H7 (cell line): ENCODE measurements at places on chromosomes 7 and 10.

- DNase-seq, result no peak
Measured at GRCh38 chr7:135690566-135690965, 28.3 kb downstream of the STMP1 start.

GRCh38 chr10:129511086-129511485 lies 44.0 kb downstream of the MGMT start:
- DNase-seq, result no peak

DNA sequence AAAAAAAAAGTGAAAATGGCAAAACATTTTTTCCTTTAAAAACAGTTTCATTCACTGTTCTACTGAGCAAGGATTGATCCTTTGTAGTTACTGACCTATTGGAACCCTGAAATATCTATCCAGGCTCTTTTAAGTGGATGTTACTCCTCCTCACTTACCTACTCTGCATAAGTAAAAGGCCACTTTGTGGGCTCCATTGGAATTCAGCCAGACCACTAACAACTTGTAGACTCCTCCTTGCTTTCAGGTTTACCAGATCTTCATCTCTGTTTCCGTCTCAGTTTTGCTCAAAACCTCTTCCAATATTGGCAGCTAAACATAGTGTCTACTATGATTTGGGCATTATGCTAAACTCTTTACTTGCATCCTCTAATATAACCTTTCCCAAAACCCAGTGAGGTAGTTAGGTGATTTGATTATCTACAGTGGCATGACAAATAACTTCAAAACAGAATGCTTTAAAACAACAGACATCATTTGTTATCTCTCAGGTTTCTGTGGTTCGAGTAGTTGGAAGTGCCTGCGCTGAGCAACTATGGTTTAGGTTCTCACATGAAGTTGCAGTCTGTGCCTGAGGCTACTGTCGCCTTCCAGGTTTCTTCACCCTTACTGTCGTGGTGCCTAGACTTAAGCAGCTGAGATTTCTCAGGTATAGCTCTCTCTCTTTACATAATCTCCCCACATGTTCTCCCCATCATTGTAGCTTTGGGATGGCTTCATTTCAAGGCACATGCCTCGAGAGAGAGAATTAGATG lies 698.2 kb downstream of the REEP3 start:
- DNase-seq, result no peak

DNA sequence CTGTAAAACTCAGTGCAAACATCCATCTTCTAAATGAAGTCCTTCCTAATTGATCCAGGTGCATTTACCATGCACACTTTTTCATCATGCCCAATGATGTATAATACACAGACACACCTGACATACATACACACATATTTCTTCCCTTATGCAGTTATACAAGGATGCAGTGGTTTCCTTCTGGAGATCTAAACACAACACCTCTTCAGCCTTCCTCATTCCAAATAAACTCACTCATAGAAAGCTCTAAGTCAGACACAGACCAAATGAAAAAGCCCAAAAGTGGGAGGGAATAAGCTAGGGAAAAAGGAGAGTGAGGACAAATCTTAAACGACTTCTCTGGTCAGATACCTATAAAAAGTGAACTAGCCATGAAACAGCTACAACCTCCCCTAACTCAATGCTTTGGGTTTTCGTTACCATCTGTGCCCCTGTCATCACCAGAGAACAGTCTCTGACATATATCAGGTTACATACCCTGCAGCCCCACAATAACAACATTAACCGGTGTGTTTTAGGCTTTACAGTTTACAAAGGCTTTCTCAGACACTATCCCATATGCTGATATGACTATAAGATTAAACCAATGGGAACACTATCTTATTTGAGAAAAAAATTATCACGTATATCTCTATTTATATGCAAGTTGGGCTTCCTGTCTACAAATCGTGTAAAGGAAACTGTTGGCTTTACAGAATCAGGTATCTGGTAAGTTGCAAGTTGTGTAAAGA lies 675.2 kb downstream of the PHTF2 start:
- no peak for DNase-seq

- DNase-seq, result no peak
Measured at GRCh38 chr10:49005270-49005669, 65.6 kb upstream of the LRRC18 start.

DNA sequence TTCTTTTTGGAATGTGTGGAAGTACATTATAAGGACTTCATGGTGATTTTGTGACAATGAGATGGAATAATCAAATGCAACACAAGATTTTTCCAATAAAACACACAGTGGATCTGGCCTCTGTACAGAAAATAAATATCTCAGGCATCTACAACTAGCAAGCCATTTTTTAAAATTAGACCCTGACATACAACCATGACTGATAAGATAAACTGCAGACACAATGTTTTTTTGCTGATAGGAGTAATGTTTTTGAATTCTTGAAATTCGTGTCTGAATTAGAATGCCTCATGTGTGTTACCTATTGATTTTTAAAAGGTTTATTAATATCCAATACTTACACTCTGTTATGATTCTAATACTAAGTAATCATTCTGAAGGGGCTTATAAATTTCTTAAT lies 328.1 kb downstream of the HGF start:
- DNase-seq, result no peak

- DNase-seq, result no peak
Measured at GRCh38 chr7:104993217-104993862, 20.7 kb upstream of the KMT2E start.

DNA sequence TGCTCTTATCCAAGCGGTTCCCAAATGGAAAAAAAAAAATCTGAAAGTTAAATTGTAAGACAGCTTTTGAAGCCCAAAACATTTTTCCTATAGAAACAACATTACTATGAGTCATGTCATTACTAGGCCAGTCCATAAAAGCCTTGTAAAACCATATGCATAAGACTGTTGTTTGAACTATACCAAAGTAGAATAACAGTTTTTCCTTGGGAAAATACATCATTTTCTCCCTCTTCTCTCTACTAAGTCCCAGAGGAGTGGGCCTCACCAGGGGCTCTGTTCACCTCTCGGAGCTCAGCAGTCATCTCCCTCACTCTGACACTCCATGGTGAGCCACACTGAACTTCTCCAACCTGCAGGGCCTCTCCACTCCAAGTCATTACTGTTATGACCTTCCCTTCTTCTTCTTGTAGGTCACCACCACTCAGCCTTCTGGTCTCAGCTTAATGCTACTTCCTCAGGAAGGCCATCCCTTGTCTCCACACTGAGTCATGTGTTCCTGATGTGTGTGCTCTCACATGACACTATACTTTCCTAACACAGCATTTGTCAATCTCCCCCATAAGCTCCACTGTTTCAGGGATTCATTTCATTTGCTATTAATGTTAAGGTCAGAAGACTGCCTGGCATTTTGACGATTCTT lies 32.5 kb downstream of the ZNF438 start:
- no peak for DNase-seq

- no peak for DNase-seq
Measured at GRCh38 chr7:87506246-87507180, 31.0 kb upstream of the ABCB4 start.

DNA sequence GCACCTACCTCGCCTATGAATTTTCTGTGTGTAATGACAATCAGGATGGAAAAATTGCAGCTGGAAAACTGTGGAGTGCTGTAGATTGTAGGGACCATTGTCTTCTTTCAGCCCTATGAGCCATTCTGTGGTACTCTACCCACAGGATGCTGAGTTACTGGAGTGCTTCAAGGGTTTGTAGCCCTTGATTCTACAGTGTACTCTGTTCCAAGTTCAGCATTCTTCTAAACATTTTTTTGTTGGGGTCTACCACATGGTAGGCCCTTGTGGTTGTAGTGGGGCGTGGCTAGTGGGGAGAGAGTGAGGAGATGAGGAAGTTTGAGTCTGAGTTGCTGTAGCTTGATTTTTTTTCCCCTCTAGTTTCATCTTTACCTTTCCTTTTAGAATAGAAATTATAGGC lies 33.5 kb downstream of the REEP3 start:
- DNase-seq, result peak; percentile 25

DNA sequence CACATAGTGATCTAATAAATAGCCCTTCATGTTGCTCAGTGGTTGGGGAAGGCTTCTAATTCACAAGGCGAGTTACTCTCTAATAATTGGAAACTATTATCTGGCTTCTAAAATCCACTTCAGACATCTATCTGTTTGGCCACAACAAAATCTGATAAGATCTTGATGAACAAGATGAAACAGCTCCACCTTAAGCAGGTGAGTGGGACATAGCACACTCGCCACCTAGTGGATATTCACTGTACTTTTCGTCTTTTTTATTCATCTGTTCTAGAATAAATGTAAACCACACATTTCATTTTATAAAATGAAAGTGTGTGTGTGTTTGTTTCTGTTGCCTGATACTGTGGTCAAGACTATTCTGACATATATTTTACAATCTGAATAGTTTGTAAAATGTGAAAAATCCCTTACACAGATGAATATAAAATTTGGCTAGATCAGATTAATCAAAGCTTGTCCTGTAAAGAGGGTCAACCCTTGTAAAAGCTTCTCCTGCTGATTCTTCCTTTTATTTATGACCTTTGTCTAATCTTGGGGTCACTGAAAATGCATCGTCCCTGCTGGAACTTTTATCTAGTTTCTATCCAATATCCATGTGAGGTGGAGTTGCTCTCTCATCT lies 26.5 kb upstream of the CNTNAP2 start:
- peak; percentile 54 for DNase-seq

- no peak for DNase-seq
Measured at GRCh38 chr7:4189131-4189570, 492.9 kb upstream of the FOXK1 start.

DNA sequence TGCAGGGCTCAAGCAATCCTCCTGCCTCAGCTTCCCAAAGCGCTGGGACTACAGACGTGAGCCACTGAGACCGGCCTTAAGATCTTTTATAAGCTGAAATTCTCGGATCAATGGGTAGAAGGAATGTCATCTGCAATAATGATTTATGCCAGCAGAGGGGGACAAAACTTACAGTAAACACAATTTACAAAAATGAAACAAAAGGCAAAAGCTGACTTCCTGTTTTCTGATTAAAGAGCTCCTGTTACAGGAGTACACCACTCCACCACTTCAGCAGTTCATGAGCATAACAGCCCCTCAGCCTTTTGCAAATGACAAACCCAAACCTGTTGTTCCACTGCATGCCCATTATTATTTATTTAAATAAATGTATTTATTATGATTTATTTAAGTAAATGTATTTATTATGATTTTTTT lies 88.5 kb upstream of the ATP6V0A4 start:
- DNase-seq, result no peak

- no peak for DNase-seq
Measured at GRCh38 chr7:98779800-98780587, 89.8 kb downstream of the TMEM130 start.
